Smooth muscle cell of the coronary artery (primary cell): ENCODE measurements at places on chromosomes 1 and 21. TPM values are rescaled to one million over a fixed set of nuclear protein-coding genes. Genes with fewer than 3 reads are reported as not detected.

HES2 gene
- total RNA-seq = 0.12 and 4.1 TPM in 2 replicates

C1orf185 gene
- total RNA-seq = not detected in 2 replicates

OTUD3 gene
- total RNA-seq = 3.4 and 8.7 TPM in 2 replicates

KISS1 gene
- 0.38 TPM in 1 of 2 replicates, not detected in the other for total RNA-seq

CCDC185 gene
- total RNA-seq = not detected in 2 replicates

MAP1LC3C gene
- total RNA-seq = 0.70 TPM in 1 of 2 replicates, not detected in the other

MFSD2A gene
- 1.9 and 2.1 TPM in 2 replicates for total RNA-seq

OR2G6 gene
- not detected in 2 replicates for total RNA-seq

NBPF20 gene
- total RNA-seq = 1.5 and 2.3 TPM in 2 replicates

TNFRSF14 gene
- 8.2 and 41.7 TPM in 2 replicates for total RNA-seq

SYNJ1 gene
- total RNA-seq = 5.1 and 5.9 TPM in 2 replicates

FAM72C gene
- total RNA-seq = 0.12 and 0.23 TPM in 2 replicates

OR2T35 gene
- not detected in 2 replicates for total RNA-seq

S100A7 gene
- not detected in 2 replicates for total RNA-seq

KAZN gene
- 1.4 and 10.9 TPM in 2 replicates for total RNA-seq

PDZK1IP1 gene
- total RNA-seq = 0.60 TPM in 1 of 2 replicates, not detected in the other

VWA1 gene
- 1.5 and 1.6 TPM in 2 replicates for total RNA-seq

AMIGO1 gene
- total RNA-seq = 0.15 and 2.1 TPM in 2 replicates
